DMS79 (cell line): ENCODE measurements at places on chromosomes 11 and 22.

- peak; percentile 26 for DNase-seq
Observed at GRCh38 chr11:67082071-67082791, 25.6 kb downstream of the RHOD start.

- no peak for DNase-seq
Observed at GRCh38 chr22:32237906-32238305, 17.2 kb downstream of the SLC5A4 start.

DNA sequence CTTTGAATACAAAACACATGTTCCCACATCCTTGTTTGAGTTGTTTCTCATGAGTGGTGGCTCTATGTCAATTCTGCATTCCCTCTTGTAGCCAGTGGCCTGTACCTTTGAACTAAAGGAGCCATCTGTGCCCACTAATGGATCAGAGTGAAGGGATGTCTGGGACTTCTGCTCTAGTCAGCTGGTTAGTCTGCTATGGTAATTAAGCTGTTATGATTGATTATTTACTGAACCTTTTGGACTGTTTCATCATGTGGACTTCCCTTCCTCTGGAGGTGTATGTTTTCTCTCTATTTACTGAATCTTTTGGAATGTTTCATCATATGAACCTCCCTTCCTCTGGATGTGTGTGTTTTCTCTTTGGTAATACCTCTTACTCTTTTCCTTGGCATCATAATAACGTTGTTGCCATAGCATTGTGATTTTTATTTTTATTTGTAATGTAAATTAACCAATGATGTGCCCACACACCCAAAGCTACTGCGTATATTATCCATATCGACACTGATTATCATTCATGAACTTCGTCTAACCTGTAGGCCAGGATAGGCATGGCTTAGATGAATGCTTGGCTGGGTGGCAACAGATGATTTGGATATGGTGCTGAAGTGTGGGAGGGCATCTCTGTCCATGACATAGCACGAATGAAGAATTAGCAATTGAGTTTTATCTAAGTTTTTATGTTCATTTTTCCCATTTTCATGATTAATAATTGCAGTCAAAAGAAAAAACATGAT is 112.3 kb upstream of the SORL1-AS1 start:
- DNase-seq, result peak; percentile 33

- no peak for DNase-seq
Observed at GRCh38 chr11:70145071-70145470, 58.0 kb upstream of the FADD start.

DNA sequence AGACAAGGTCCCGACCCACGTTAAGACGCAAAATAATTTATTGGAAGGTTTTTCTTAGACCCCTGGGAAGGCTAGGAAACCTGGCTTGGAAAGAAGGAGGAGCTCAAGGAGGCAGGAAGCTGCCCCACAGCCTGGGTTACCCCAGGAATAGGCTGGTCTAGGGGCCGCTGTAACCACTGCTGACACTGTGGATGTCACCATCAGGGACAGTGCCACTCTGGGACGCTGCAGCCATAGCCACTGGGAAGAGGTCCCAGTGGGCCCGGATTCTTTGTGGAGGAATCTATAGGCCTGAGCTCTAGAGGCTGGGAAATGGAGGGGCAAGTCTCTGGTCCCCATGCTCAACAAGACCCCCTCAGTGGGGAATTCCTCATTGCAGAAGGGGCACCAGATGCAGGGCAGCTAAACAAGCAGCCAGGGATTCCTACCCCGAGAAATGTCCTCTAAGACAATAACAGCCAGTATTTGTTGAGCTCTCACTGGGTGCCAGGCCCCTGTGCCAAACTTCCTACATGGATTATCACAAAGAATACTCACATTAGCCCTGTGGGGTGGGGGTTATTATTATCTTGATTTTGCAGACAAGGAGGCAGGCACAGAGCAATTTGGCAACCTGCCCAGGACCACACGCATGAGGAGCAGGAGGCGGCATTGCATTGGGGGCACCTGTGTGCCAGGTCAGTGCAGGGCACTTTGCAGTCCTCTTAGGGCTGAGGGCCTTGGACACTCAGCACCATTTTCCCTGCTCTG is 19.5 kb upstream of the CHKA start:
- DNase-seq, result peak; percentile 75

DNA sequence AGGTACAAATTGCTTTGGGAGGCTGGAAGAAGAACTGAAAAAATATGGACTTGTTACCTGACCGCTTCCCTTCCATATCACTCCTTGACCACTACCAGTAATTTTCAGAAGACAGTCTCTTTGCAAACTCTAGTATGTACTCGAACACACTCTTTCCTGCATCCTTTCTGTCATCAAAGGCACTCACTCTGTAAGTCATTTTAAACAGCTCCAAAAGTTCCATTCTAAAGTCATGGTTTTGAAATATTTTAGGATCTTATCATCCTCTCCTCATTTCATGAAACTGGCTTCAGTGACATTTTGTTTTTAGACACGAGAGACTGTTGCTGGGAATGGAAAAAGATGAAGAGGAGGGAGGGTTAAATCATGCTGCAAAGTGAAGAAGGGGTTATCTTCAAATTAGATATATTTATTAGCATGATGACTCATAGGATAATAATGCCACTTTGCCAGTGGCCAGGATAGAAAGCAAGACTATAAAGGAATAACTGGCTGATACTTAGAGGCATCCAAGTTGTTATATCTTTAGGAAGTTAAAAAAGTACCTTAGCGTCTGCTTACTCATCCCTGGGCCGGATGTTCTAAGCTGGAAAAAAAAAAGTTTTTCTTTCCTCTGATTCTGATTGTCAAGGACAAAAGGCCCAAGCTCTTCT is 549.3 kb downstream of the METTL15 start:
- no peak for DNase-seq

- no peak for DNase-seq
Observed at GRCh38 chr11:29518389-29519174, 498.2 kb downstream of the KCNA4 start.

- DNase-seq, result no peak
Observed at GRCh38 chr11:39367534-39367933, 2091.9 kb downstream of the LRRC4C start.

- no peak for DNase-seq
Observed at GRCh38 chr11:616320-617198, 809 bp upstream of the IRF7 start.

- peak; percentile 22 for DNase-seq
Observed at GRCh38 chr22:39416319-39416718, 16.7 kb downstream of the TAB1 start.

GRCh38 chr11:31259797-31260196 is 109.7 kb downstream of the DCDC1 start:
- DNase-seq, result no peak

GRCh38 chr22:48748113-48748859 is 1079.4 kb downstream of the BRD1 start:
- DNase-seq, result no peak
